ENCODE measurements at places on chromosomes 7 and 10. TPM values are rescaled to one million over a fixed set of nuclear protein-coding genes. Genes with fewer than 3 reads are reported as not detected.

DNA sequence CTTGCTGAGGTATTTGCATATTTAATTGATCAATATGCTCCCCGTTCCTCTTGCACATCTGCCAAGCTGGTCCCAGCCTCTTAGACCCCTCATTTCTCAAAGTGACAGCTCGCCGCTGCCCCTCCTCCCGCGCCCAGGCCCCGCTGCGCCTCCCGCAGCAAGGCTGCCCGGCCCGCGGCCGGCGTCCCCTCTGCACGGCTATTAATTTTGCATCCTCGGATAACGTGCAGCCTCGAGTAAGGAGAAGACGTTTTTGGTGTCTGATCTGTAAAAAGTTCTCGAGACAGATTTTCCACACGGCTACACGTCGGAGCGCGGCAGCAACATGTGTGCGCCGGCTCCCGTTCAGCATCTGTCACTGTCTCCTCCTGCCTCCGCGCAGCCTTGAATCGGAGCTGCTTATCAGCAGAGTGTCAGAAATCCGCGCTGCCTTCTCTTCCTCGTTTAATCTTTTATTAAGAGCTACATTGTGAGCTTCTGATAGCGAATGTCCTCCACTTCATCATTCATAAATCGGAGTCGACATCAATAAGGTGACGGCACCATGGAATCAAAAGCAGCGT lies 65.3 kb downstream of the EBF3 start:
- no peak for DNase-seq

GRCh38 chr7:93575555-93576399 lies 1.3 kb upstream of the CALCR start:
- DNase-seq, result no peak

The MUC3A gene
- total RNA-seq, result not detected

The HOXA1 gene
- 0.83 TPM for total RNA-seq

The ZKSCAN1 gene
- 30.3 TPM for total RNA-seq
